ENCODE measurements at places on chromosomes 4 and X. TPM values are rescaled to one million over a fixed set of nuclear protein-coding genes. Genes with fewer than 3 reads are reported as not detected.

DNA sequence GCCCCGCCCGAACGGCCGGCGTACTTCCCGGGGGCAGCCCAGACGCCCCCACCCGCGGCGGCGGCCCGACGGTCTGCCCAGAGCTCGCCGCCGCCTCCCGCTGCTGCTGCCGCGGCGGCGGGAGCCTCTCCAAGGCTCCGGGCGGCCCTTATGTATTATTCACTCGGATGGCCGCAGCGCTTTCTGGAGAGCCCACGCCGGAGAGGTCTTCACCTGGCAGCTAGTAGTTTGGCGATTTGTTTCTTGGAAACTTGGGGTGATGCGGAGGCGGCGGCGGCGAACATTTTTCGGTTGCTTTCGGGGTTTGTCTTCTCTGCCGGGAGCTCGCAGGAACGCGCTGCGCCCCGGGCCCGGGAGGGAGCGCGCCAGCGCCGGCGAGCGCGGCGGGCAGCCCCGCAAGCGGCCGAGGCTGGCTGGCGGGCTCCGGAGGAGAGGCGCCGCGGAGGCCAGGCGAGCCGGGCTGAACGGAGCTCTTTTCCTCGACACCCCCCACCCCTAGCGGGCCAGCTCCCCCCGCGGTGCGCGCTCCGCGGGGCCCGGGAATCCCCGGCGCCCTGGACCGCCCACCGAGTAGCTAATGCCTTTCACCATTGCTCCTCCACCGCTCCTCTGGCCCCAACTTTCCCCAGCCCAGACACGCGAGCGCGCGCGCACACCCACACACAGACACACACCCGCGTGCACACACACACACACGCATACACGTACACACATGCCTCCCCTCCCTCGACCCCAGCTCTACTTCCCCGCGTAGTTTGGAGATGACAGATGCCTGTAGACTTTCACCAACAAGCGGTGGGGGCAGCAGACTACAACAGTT, 113.5 kb downstream of the DHX15 start:
- no peak for DNase-seq

GRCh38 chrX:115892056-115892708, 278.4 kb upstream of the AGTR2 start:
- DNase-seq: no peak

The HSD17B13 gene
- polyA plus RNA-seq: 0.18 TPM

GRCh38 chr4:112520598-112521122, 4.7 kb upstream of the NEUROG2 start:
- no peak for DNase-seq

GRCh38 chrX:129748305-129748704, 9.5 kb downstream of the XPNPEP2 start:
- peak; percentile 65 for DNase-seq

GRCh38 chr4:89382439-89382838, 74.8 kb upstream of the GPRIN3 start:
- no peak for DNase-seq

The BEND2 gene
- 0.05 TPM for polyA plus RNA-seq

GRCh38 chrX:22536746-22537304, 264.1 kb downstream of the CBLL2 start:
- no peak for DNase-seq

DNA sequence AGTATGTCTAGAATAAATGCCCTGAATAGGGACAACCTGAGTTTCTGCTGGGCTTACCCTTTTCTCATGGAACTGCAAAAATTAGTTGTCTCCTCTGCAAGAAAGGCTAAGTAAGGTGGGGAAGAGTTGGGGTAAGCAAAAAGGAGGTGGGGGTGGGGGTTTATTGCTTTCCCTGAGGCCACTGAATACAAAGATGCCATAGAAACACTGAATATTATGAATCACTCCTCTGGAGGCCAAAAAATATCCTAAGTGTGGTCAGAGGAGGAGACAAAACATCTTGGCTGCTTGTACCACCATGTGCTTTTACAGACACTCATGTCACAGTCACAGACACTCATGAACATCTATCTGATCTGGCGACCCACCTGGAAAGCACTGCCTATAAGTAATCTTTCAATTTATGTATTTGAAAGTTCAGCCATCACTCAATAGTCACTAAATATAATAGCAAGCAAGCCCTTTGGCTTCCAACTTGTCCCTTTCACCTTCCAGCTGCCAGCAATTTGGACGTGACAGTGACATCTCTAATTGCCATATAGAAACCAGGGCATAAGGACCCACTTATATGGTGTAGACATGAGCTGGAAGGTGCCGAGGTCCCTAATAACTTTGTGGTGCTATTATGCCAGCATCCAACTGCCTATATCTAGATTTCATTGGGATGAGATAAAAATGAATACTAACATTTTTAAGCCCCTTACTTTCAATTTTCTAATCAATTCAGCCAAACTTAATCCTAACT, 122.7 kb upstream of the CBR4 start:
- DNase-seq: no peak

The SLC9B2 gene
- polyA plus RNA-seq: 11.8 TPM

The PHOX2B gene
- polyA plus RNA-seq: not detected

- no peak for DNase-seq
Measured at GRCh38 chrX:37817579-37817978, 29.8 kb downstream of the DYNLT3 start.

The HS3ST1 gene
- 0.05 TPM for polyA plus RNA-seq

Data from forelimb muscle (tissue), 1 donor.